Cardiac septum (tissue), 1 donor: ENCODE measurements at places on chromosomes 16 and 17. TPM values are rescaled to one million over a fixed set of nuclear protein-coding genes. Genes with fewer than 3 reads are reported as not detected.

GRCh38 chr17:13407381-13407780, 194.3 kb downstream of the HS3ST3A1 start:
- DNase-seq = no peak

C17orf50 gene
- not detected for total RNA-seq

TNFRSF12A gene
- 229 TPM for total RNA-seq

HP gene
- 8.3 TPM for total RNA-seq

DNA sequence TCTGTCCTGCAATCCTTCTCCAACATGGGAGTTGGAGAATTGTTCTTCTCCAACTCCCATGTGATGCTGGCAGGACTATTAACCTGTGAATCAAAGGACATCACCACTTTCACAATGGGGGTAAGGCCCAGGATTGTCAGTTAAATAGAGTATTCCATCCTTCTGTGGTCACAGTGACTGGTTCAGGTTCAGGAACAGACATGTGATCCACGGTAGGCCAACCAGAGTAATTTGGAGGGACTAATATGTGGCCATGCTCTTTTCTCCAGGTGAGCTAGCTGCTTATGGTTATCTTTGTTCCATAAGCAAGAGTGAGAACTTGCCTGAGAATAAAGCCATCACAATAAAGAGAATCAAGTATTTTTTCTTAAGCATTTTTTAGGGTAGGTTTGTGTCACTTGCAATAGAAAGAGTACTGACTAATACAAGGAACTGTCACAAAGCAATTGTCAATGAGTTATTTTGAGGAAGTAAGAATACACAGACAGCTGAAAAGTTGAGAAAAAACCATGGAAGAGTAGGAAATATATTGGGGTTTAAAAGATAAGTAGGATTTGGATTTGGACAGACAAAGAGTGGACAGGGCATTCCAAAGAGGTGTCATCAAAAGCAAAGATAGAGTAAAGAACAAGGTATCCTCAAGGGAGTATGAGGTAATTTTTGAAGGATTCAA, 63.4 kb downstream of the BRIP1 start:
- DNase-seq = no peak

DNA sequence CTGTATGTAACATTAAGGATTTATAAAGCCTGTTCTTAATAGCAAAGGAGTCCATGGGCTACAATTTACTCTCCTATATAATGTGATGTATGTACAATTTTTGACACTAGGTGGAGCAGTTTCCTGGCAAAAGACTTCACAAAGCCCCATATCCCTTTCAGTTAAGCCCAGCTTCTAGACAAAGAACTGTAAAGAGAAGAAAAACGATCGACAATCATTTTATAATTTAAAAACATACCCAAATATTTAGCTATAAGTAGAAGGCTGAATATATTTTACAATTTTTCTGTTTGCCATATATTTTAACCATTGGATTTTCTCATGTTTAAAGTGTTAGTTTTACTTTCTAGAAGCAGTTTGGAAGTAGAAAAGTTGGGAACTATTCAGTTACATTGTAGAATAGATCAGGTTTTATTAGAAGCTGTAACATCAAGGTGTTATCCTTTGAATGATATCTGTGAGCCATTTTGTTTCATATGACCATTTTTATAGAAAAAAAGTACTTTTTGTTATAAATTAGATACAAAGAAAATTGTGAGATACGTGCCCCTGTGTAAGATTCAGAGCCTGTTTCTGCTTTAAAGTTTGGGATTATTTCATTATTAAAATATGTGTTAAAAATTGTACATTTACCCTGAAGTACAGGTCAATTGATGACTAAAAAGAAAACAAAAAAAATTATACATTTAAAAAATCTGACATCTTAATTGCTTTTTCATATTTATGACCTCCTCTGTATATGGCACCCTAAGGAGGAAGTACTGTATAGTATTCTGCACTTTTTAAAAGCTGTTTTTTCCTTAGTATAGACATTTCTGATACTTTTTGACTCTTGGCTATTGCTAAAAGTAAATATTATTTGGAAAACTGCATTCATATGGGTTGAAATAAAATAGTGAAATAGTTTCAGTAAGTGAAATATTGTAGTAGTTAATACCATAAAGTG, 46.3 kb downstream of the VMP1 start:
- DNase-seq = no peak

CLEC18A gene
- 0.13 TPM for total RNA-seq

GRCh38 chr17:7296189-7296861, 1.9 kb upstream of the YBX2 start:
- peak; percentile 92 for DNase-seq

GRCh38 chr17:62822080-62822904, 14.2 kb upstream of the MARCHF10 start:
- DNase-seq = no peak

- DNase-seq = no peak
Observed at GRCh38 chr17:73320601-73321264, 8.9 kb upstream of the CDC42EP4 start.

DNA sequence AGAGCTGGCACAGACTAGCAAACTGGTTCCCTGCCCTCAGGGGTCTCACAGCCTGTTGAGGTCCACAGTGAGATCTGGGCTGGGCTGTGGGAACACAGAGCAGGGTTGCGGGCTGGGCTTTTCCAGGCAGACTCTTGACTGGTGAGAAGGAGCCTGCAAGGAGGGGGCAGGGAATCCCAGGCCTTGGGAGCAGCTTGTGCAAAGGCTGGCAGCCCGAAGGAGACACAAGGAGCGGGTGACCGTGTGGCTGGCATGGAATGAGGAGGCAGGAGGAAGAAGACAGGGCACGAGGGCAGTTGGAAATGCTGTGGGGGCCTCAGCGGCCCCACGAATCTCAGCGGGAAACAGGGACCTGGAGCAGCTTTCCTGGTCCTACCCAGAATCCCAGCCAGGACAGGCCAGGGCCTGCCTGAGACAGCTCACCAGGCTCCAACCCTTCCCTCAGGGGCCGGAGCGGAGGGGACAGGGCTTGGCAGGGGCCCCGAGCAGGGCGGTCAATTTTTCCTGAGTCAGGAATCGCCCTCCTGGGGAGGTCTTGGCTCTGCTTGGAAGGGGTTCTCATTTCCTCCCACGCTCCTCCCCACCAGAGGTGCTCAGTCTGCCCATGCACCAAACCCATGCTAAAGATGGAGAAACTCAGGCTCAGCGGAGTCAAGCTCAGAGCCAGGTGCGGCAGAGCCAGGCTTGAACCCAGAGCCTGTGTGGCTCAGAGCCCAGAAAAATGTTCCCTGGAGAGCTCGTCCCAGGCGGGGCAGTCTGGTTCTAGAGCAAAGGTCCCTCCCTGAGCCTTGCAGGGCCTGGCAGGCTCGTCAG, 9.2 kb upstream of the SNN start:
- DNase-seq = peak; percentile 62

DNA sequence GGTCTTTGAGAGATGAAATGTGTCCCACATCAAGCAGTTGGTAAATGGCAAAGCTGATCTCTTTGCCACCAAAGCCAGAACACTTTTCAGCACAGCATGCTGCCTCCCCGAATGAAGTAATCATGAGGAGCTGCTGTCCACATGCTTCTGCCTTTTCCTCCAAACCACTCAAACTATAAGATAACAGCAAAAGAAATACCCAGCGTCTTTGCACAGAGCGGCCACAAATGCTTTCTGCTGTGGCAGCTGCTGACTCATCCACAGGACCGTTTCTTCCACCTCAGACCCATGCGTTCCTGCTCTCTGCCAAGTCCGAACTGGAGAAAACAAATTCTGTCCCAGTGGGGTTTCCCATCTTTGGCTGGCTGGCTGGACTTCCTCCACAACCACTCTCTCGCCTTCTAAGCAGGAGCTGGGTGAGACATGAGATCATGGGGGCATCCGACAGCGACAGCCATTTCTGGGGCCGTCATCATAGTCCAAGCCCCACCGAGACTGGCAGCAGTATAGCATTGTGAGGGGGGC, 27.1 kb downstream of the TBC1D3B start:
- DNase-seq = no peak

RHBDF1 gene
- total RNA-seq = 31.4 TPM

DNA sequence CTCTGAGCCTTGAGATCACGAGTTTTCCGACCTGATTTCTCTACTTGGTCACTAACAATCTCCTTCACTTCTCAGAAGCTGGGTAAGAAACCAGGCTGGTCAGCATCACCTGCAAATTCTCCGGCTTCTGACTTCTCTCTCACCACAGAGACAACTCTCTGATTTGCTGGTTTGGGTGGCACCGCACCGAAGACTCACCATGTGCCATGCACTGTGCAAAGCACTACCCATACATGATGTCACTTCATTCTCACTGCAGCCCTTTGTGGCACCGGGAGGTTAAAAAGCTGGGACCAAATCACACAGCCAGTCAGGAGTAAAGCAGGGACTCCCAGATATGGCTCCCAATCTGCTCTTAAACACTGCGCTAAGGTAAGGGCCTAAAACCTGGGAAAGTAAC, 647 bp downstream of the VAC14 start:
- DNase-seq = no peak

DNA sequence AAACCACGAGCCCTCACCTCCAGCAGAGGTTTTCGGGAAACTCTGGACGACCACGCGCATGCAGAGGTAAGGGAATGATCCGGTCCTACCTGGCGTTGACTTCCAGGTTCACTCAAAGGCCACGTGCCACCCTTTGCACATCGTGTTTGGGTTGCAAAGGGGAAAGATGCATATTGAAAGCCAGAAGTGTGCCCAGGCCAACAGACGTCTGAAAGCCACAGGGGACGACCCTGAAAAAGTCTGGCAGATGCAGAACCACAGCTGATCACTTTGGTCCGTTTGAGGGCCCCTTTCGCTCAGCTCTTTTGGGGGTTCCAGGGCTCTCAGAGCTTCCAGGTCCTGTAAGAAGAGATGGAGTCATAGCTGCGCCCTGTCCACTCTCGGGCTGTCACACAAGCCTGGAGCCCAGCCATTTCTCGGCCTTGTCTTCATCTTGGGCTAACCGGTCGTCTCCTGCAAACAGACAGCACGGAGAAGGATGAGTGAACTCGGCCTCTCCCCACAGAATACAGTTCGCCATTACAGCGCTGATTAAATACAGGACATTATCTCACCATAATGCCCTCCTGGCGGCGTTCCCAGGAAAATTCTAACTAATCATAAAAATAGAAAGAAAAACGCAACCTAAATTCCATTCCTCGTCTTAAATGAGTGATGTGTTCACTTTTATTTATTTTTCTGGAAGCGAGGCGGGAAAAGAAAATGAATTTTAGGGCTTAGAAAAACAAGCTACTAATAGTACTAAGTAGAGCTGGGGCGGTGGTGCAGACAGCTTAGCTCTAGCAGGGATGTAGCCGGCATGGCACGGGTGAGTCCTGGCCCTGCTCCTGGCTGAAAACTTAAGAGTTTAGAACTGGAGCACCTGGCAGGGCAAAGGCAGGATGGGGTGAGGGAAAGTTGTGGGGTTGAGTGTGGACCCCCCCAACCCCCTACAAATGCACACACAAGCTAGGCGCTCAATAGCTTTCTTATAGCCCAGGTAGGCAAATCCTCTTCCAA, 45.5 kb upstream of the ZFHX3 start:
- no peak for DNase-seq

GRCh38 chr16:74271872-74272271, 24.7 kb upstream of the PSMD7 start:
- DNase-seq = no peak

DNA sequence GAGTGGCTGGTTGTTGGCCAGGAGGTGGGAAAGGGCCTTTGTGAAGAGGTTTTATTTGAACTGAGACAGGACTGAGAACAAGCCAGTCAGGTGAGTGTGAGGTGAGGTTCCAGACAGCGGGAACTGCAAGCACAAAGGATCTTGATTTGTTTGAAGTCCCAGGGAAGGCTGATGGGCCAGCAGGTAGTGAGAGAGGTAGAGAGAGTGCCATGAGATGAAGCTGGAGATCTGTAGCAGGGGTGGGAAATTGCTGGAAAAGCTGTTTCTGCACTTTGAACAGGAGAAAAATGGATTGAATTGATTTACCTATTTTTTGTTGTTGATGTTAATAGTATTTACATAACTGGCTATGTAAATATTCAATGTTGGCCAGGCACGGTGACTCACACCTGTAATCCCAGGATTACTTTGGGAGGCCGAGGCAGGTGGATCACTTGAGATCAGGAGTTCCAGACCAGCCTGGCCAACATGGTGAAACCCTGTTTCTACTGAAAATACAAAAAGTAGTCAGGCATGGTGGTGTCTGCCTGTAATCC, 7.7 kb upstream of the DCTPP1 start:
- DNase-seq = no peak

DNA sequence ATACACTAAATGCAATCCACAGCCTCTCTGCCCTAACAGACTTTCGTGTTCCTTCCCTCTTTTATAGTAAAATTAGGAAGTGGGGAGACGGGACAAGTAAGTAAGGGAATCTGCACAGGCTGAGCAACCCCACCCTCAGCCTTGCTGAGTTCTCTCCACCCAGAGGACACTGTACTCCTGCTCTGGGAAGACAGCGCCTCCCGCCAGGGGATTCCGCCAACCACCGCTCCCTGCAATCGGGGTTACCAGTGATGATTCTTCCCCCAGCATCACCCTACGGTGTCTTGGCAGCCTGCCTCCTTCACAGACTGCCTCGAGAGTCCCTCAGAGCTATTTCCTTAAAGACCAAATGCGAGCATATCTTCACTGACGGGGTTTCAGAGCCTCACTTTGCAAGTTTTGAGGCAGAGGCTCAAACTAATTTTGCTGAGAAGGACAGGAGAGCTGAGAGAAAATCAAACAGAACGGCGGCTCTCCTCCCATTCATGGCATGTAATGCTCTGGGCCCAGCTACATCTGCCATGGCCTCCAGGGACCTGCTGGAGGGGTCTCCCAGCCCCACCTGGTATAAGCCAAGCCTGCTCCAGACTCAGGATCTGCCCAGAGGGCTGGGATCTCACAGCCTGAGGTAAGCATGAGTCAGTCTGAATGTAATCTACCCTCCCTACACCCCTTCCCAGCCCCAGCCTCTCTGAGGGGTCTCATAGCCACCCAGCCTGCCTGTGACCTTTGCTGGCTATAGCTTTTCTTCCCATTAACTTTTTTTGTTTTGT, 22.7 kb upstream of the ASGR2 start:
- DNase-seq = no peak

GRCh38 chr16:83400234-83400633, 407.5 kb upstream of the HSBP1 start:
- no peak for DNase-seq

DNA sequence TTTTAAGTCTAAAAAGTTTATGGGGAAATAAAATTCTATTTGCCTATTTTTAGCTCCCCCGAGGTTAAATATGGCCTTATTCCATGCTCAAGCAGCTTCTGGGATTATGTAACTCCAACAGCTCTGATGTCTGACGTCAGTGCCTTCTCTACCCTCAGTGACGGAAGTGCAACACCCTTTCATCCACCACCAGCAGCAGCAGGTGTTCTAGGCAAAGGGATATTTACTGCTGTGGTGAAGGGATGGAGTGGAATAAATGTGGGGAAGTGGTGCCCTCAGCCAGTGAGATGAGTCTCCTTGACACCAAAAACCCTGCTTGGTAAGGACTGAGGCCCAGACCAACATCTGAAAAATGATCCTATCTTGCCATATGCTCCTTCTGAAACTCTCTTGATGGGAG, 247.4 kb downstream of the SHISA9 start:
- DNase-seq = no peak

CES1 gene
- 9.9 TPM for total RNA-seq

GRCh38 chr17:75518201-75518600, 1.9 kb downstream of the TSEN54 start:
- DNase-seq = no peak

- DNase-seq = no peak
Observed at GRCh38 chr16:81861915-81862314, 82.8 kb downstream of the PLCG2 start.

TLCD2 gene
- 2.6 TPM for total RNA-seq

- DNase-seq = no peak
Observed at GRCh38 chr17:49414271-49414621, 436 bp downstream of the PHB1 start.

PLLP gene
- total RNA-seq = 1.2 TPM
